IMR-90 (cell line): ENCODE measurements at places on chromosomes 1 and 21. TPM values are rescaled to one million over a fixed set of nuclear protein-coding genes. Genes with fewer than 3 reads are reported as not detected.

The OR2T29 gene
- total RNA-seq = not detected in 2 replicates

The C1orf159 gene
- 2.5 and 2.9 TPM in 2 replicates for total RNA-seq

The TADA1 gene
- 16.4 and 16.8 TPM in 2 replicates for total RNA-seq

The THEM5 gene
- not detected in 2 replicates for total RNA-seq

The PRCC gene
- 10.6 and 14.7 TPM in 2 replicates for total RNA-seq

The DISP3 gene
- not detected in 2 replicates for total RNA-seq

DNA sequence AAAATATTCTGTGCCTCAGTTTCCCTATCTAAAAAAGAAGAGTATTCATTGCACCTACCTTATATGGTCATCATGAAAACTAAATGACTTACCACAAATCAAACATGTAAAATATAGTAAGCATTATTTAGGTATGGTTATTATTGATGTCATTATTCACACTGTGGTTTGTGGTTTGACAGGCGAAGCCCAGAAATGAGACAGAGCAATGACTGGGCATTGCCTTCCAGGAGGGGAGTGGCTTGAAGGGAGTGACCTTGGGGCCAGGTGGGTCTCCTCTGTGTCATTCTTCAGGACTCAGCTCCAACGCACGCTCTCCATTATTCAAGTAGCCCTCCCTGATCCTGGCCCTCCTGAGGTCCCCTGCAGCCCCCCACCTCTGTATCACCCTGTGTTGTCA, 133.7 kb downstream of the DMRTA2 start:
- no peaks in the 10 kb centered on the region for H3K27me3 ChIP-seq
- no peak overlapping the region for H3K4me3 ChIP-seq
- no peak for DNase-seq
- H3K27ac ChIP-seq = no peak overlapping the region

DNA sequence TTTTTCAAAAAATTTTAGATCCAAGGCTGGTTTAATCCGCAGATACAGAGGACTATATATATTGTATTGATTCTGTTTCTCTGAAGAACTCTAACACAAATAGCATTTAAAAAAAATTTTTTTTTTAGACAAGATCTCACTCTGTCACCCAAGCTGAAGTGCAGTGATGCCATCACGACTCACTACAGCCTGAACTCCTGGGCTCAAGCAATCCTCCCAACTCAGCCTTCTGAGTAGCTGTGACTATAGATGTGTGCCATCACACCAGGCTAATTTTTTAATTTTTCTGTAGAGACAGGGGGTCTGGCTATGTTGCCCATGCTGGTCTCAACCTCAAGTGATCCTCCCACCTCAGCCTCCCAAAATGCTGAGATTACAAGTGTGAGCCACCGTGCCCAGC, 3.0 kb downstream of the ANKRD45 start:
- no peaks in the 10 kb centered on the region for H3K4me1 ChIP-seq
- no peaks in the 10 kb centered on the region for H3K36me3 ChIP-seq
- peaks cover 15% of the 10 kb centered on the region for H3K27me3 ChIP-seq
- H3K4me3 ChIP-seq = no peak overlapping the region
- H3K27ac ChIP-seq = no peak overlapping the region

GRCh38 chr1:235972311-235972689, 92.6 kb downstream of the NID1 start:
- peak; percentile 89 for DNase-seq
- H3K27me3 ChIP-seq = no peaks in the 10 kb centered on the region
- H3K4me3 ChIP-seq = peak overlapping the region; percentile 40

DNA sequence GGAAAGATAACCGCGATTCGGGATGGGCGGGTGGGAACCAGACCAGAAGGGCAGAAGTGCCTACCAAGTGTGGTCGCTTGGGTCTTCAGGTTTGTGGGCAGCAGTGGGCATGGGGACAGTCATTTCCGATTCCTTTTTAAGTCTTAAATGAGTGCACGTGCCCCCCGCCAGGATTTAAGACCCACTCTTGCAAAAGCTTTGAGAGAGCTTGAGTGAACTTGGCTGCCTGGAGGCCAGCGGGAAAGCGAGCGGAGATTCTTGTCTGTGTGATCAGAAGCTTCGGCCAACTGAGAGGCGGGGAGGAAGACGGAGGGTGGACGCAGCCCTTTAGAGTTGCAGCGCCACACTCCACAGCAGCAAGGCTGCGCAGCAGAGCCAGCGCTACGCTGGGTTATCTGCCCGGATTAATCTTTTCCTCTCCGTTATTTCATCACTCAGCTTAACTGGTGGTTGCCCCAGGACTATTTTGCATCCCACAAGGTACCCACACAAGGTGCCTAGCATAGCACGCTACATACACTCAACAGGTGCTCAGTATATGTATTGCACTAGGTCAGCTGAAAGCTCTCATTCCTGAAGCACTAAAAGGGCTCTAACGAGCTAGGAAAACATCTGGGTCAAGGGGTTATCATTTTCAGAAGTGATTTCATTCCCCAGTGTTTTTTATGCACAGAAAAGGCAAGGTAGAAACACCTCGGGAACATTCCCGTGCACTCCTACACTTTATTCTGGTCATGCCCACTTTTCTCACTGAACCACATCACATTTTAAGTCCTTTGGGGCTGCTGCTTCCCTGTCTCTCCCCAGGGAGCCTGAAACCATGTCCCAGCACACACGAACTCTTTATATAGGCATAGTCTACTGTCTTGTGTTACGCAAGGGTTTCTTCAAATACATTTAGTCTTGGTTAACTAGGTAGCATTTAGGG, 1.5 kb upstream of the BATF3 start:
- peak; percentile 62 for DNase-seq
- H3K4me3 ChIP-seq = peak overlapping the region; percentile 73
- H3K4me1 ChIP-seq = peaks cover 3% of the 10 kb centered on the region; the same call in 1 of the 2 replicates
- H3K36me3 ChIP-seq = no peaks in the 10 kb centered on the region

DNA sequence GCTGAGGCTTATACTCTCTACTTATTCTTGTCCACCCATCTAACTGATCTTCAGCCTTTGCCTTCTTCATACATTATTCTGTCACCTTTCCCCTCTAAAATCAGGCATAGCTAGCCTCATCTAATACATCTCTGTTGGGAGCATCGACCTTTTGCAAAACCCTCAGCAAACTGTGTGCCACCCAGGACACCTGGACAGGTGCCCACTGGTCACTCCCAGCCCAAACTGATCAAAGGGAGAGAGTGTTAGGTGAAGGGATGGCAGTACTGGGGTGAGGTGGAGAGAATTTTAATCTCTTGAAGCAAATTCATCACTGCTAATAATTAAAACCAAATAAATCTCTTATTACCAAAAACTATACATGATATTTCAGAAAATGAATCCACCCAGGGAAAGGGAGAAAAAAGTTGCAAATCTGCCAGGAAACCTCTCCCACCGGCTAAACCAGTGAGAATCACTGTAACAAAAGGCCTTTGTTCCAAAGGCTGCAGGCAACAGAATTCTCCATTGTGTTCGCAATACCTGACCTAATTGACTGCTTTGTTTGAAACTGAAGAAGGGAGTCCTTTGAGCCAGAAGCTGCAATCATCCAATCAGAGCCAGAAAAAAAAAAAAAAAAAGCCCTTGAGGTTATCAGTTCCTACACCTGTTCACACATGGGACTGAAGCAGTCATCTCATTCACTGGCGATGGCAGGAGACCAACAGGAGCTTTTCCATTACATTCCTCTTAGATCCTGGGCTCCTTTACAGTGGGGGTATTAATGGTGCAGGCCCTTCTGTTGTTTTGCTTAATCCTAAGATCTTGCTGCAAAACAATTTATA, 172.6 kb downstream of the APP start:
- H3K36me3 ChIP-seq = peaks cover 11% of the 10 kb centered on the region
- no peaks in the 10 kb centered on the region for H3K4me1 ChIP-seq

GRCh38 chr1:51063121-51063520, 38.9 kb upstream of the C1orf185 start:
- H3K27me3 ChIP-seq = peaks cover 2% of the 10 kb centered on the region
- H3K27ac ChIP-seq = no peak overlapping the region
- H3K4me3 ChIP-seq = no peak overlapping the region
- DNase-seq = peak; percentile 81

GRCh38 chr1:119374208-119374874, 5.8 kb downstream of the HAO2 start:
- H3K4me3 ChIP-seq = no peak overlapping the region
- no peak overlapping the region for H3K27ac ChIP-seq
- no peaks in the 10 kb centered on the region for H3K27me3 ChIP-seq
- no peaks in the 10 kb centered on the region for H3K36me3 ChIP-seq

GRCh38 chr21:36846631-36847030, 119.8 kb downstream of the HLCS start:
- H3K36me3 ChIP-seq = no peaks in the 10 kb centered on the region
- peak; percentile 29 for DNase-seq
- H3K27me3 ChIP-seq = no peaks in the 10 kb centered on the region
- H3K4me1 ChIP-seq = peaks cover 13% of the 10 kb centered on the region

GRCh38 chr1:35499231-35499630, 58.0 kb downstream of the KIAA0319L start:
- DNase-seq = no peak
- H3K27ac ChIP-seq = no peak overlapping the region
- H3K27me3 ChIP-seq = no peaks in the 10 kb centered on the region
- no peak overlapping the region for H3K4me3 ChIP-seq
- no peaks in the 10 kb centered on the region for H3K36me3 ChIP-seq

DNA sequence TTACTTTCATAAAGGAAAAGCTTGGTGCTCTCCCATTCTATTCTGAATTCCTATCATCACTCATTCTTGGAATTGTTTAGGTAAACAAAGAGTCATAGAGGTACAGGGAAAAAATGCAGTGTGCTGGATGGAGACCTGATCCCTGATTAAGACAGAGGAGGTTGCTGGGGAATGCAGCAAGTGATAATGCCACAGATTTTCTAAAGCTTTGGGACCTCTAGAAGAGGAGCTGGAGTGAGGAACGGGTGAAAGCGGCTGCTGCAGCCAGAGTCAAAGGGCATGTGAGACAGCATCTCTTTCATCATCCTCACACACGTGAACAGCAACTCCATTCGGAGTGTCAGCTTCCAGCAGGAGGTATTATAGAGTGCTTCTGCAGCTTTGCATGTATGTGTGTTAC, 54.9 kb upstream of the DIPK1A start:
- no peak overlapping the region for H3K4me3 ChIP-seq
- H3K4me1 ChIP-seq = peaks cover 8% of the 10 kb centered on the region
- H3K27me3 ChIP-seq = peaks cover 6% of the 10 kb centered on the region

DNA sequence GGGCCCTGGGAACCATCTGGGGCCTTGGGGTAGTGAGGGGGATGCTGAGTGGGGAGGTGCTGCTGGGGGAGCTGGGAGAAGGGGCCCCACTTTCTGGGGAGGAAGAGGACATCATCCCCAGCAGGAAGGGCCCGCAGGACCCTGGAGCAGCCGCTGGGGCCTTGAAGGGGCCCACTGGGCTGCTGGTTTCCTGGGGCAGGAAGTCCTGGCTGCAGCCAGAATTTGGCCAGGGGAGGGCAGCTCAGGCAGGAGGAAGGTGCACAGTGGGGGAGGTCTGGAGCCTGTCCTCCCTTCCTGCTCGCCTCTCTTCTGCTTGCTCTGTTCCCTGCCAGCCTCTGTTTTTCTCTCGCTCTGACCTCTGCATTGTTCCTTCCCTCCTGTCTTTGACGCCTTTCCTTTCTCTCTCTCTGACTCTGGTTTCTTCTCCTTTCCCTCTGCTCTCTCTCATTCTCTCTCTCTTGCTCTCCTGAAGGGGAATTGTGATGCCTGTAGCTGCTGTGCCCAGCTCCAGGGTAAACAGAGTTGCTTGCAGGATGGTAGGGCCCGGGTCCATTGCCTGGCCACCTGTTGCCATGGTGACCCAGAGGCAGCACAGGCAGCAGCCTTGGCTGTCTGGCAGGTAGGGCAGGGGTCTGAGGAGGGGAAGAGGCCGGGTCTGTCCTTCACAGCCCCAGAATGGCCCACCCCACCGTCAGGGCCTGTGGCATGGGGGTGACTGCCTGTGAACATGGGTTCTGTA, 23.9 kb downstream of the ACOT11 start:
- H3K4me3 ChIP-seq = no peak overlapping the region
- no peaks in the 10 kb centered on the region for H3K27me3 ChIP-seq
- DNase-seq = no peak
- H3K36me3 ChIP-seq = no peaks in the 10 kb centered on the region
- H3K4me1 ChIP-seq = peaks cover 3% of the 10 kb centered on the region; the same call in 1 of the 2 replicates

- DNase-seq = no peak
- no peaks in the 10 kb centered on the region for H3K4me1 ChIP-seq
- no peak overlapping the region for H3K4me3 ChIP-seq
These were observed 201.5 kb upstream of the COL11A1 start for GRCh38 chr1:103309786-103310185.

DNA sequence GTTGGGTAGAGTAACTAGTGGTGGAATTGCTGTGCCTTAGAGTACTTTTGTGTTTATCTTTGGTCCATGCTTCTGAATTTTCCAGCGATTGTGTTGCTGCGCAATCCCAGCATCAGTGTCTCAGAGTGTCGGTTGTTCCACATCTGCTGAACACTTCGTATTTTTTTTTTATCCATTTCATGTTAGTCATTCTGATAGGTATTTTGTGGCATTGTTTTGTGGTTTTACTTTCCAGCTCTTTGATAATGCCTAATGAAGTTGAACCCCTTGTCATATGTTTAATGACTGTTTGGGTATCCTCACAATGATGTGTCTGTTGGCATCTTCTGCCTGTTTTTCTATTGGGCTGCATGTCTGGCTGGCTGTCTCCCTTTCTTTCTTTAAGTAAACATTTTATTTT, 13.6 kb downstream of the TUFT1 start:
- H3K27me3 ChIP-seq = no peaks in the 10 kb centered on the region
- no peaks in the 10 kb centered on the region for H3K36me3 ChIP-seq
- H3K4me3 ChIP-seq = no peak overlapping the region
- peak; percentile 75 for DNase-seq

DNA sequence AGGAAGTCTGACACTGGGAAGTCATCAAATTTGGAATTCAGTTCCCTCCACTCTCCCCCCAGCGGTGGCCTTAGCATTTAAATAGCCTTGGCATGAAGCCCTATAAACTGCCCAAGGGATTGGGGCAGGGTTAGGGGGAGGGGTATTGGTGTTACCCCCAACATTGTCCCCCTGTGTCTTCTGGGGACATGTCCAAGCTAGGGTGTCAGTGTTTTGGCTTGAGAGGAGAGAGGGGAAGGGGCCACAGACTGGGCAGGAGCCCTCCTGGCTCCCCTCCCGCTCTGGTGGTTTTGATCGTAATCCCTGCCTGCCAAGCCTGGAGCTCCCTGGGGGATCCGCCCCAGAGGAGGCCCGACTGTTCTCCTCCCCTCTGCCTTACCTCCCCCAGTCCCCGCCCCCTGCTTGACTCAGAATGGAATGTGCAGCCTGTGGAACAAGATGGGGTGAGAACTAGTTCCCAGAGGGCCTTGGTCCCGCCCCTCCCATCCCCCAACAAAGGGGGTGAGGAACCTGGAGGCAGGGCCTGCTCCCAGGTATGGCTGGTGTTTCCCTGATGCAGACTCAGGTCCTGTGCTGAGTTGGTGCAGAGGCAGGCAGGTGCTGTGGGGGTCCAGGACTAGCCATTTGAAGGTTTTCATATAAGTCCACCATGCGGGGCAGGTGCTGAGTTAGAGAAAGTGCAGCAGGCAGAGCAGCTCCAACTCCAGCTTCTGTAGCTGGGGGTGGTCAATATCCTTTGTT, 7.4 kb downstream of the SOX13 start:
- peaks cover 21% of the 10 kb centered on the region for H3K4me1 ChIP-seq
- no peaks in the 10 kb centered on the region for H3K36me3 ChIP-seq
- DNase-seq = peak; percentile 72
- H3K27me3 ChIP-seq = no peaks in the 10 kb centered on the region
